Foreskin keratinocyte (primary cell): ENCODE measurements at places on chromosomes 16 and 17. TPM values are rescaled to one million over a fixed set of nuclear protein-coding genes. Genes with fewer than 3 reads are reported as not detected.

DNA sequence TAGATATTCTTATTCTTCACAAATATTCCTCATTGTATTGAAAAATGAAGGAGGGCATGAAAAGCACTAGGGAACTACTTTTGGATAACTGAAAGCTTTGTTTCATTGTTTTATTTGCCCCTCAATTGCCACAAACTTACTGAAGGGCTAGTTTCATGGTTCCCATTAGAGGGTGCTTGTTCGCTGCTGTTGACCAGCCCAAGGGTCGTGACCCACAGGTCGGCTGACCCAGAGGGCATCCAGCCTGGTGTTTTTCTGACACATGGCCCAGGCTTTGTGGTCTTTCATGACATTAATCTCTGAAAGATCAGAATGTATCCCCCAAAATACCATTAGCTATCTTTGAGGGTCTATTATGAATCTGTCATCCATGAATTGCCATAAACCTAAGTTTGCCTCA lies 30.0 kb downstream of the DGKE start:
- no peak for DNase-seq

- no peak for DNase-seq
These were observed 44.2 kb upstream of the TANC2 start for GRCh38 chr17:62921817-62922216.

- DNase-seq, result no peak
These were observed 4.0 kb downstream of the ITGAD start for GRCh38 chr16:31397096-31397660.

DNA sequence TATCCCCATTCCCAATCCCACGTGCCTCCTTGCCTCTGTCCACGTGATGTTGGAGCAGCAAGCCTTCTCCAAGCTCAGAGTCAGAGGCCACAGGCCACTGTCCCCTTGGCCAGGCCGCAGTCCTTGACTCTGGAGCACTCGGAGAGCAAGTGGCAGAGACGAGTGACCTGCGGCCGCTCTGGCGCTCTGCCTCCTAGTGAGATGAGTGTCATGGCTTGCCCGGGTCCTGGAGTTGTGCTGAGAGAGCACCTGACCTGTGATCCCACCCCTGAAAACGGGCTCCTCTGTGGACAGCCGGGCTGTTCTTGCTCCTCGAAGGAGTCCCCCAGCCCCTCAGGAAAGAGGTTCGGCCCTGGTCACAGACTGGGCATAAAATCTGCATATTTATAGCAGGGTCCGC lies 10.0 kb upstream of the FASN start:
- DNase-seq, result no peak

DNA sequence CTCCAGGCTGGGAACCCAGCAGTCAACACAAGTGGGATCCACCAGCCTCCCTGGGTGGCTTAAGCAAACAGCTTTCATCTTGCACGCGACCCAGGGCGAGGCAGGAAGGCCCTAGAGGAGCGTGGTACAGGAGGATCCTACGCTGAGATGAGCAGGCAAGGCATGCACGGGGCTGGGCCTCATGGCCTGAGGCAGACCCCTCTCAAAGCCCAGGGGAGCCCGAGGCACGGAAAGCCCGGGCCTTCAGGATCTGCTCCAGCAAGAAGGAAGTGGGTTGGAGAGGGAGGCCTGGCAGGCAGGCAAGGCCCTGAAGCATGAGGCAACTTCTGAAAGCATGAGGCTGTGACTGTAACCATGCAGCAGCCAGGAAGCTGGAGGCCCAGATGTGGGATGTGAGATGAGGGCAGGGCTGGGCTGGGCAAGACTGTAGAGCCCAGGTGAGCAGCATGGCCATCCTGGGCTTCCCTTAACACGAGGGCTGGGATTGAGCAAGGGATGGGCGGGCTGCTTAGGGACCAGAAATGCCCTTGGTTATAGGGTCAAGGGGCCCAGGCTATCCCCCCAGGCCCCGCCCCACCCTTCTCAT lies 338.7 kb downstream of the C16orf95 start:
- no peak for DNase-seq

DNA sequence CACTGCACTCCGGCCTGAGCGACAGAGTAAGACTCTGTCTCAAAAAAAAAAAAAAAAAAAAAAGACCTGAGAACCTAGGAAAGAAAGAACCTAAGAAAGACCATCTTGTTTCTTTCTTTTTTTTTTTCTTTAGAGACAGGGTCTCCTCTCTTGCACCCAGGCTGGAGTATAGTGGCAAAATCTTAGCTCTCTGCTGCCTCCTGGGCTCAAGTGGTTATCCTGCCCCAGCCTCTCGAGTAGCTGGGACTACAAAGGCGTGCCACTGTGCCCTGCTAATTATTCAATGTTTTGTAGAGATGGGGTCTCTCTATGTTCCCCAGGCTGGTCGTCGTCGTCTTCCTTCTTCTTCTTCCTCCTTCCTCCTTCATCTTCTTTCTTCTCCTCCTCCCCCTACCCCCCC lies 7.8 kb upstream of the BIRC5 start:
- no peak for DNase-seq

DNASE1L2 gene
- 0.41 and 0.53 TPM in 2 replicates for total RNA-seq

KRTAP4-9 gene
- not detected in 2 replicates for total RNA-seq
